ENCODE measurements at places on chromosomes 7 and 10.

- ATAC-seq, result no peak
Measured at GRCh38 chr10:131880016-131880590, 20.7 kb upstream of the PPP2R2D start.

- no peak for ATAC-seq
Measured at GRCh38 chr10:102781090-102781920, 37.6 kb downstream of the WBP1L start.

GRCh38 chr10:118970770-118971169 is 58.7 kb upstream of the NANOS1 start:
- no peak for ATAC-seq

DNA sequence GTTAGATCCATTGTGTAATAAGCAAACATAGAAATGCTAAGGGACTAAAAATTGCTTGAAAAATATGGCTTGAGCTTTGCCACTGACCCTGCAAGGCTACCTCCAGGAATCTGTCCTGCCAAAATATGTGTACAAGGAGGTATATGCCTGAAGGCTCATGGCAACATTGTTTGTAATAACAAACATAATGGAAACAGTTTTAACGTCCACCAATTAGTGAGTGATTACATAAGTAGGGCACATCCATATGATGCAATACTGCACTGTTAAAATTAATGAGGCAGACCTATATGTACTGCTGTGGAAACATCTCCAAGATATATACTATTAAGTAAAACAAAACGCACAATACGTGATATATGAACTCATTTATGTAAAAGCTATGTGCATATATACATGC is 13.1 kb upstream of the GOT1 start:
- ATAC-seq, result no peak

GRCh38 chr7:96591900-96592676 is 117.6 kb downstream of the SEM1 start:
- no peak for ATAC-seq

DNA sequence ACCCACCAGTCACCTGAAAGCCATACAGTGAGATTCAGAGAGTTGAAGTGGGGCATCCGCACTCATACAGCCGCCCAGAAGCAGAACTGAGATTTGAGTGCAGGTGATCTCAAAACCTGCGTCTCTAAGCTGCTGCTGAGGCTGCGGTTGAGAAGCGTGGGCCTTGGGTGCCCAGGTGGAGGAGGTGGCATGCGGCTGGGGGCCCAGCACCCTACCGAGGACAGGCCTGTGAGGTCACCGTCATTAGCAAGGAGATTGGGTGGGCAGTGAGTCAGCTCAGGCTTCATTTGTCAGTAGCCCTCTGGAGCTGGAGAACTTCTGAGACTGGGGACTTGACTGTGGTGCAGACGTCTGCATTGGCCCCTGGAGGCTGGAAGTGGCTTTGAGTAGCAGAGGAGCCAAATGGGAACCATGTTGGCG is 29.8 kb downstream of the ZMIZ1 start:
- no peak for ATAC-seq

DNA sequence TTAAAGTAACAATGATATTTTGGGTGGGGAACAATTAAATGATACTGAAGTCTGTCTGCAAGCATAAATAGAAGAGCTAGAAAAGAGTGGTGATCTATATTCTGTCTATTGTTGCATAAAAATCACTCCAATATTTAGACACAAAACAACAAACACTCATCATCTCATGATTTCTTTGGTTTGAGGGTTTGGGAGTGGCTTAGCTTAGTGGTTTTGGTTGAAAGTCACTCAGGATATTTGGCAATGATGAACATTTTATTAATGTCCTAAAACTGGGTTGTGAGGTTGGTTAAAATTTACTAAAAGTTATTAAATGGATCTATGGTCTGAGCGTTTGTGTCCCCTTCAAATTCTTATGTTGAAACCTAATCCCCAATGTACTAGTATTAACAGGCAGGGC is 54.7 kb upstream of the EGFR start:
- no peak for ATAC-seq

DNA sequence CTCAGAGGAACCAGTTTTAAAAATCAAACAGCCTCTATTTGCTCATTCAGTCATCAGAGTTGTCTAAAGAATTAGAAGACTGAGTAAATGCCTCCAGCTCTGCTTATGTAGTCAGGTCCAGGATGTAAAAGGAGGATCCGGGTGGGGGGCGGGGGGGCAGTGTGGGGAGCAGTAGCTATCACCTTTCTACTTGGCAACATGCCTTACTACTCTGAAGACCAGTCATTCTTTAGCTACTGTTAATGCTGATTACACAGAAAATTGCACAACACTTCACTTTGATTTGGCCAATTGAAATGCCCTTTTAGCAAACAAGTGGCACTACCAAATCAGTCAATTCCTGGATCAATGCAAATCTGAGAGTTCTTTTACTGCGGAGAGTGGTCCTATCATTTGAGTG is 164.2 kb downstream of the NXPH1 start:
- ATAC-seq, result no peak

GRCh38 chr7:150993511-150993910 is 2.7 kb downstream of the NOS3 start:
- no peak for ATAC-seq

DNA sequence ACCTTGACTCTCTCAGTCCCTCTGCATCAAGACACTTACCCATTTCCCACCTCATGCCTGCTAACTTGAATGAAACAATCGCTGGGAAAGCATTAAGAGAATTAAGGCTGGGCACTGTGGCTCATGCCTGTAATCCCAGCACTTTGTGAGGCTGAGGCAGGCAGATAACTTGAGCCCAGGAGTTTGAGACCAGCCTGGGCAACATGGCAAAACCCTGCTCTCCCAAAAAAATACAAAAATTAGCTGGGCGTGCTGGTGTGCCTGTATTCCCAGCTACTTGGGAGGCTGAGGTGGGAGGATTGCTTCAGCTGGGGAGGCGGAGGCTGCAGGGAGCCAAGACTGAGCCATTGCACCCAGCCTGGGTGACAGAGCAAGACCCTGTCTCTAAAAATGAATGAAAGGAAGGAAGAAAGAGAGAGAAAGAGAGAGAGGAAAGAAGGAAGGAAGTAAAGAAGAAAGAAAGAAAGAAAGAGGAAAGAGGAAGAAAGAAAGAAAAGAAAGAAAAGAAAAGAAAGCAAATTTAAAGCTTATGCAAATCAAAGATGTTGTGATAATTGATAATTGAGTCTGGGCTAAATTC is 646 bp downstream of the SERPINE1 start:
- ATAC-seq, result no peak

DNA sequence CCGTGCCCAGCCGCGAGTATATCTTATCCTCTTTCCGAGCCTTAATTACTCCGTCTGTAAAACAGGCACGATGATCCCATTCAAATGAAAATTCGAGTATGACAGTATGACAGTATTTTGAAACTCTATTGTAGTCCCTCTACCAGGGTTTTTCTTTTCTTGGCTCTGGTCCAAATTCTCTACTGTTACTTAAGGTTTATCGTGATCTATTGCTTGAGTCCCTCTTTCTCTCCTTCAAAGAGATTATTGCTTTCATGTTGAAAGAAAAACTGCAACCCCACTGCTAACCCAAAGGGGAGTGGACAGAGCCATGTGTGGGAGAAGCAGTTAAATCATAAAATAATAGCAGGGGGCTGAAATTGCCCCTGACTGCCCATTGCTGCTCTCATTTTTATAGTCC is 1156.6 kb upstream of the AUTS2 start:
- ATAC-seq, result no peak

DNA sequence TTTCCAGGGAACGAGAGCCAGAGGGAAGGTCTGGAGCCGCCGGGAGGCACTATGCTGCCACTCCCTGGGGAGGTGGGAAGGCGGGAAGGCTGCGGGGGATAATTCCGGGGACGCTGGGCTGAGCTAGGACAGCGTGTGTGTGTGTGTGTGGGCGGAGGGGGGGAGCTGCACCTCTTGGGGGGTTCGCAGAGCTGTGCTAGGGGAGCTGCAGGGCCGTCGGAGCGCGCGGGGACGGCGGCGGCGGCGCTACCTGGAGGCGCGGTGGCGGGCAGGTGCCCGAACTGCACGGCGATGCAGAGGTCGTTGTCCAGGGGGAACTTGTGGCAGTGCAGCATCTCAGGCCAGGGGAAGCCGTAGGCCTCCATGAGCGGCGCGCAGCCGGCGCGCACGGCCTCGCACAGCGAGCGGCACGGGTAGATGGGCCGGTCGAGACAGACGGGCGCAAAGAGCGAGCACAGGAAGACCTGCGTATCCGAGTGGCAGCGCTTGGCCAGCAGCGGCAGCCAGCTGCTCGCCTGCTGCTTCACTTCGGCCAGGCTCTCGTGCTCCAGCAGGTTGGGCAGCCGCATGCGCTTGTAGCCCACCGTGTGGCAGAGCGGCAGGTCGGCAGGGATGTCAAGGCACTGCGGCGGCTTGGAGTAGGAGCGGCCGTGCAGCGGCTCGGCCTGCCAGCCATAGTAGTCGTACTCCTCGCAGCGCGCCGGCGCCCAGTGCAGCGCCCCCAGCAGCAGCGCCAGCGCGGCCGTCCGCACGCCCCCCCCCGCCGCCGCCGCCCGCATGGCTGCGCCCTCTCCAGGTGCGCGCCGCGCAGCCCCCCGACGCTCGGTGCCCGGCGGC is 526 bp downstream of the SFRP5 start:
- peak; percentile 42 for ATAC-seq

GRCh38 chr10:44512431-44513022 is 127.6 kb upstream of the CXCL12 start:
- ATAC-seq, result no peak

- no peak for ATAC-seq
Measured at GRCh38 chr10:126787201-126787600, 116.7 kb upstream of the C10orf90 start.

GRCh38 chr10:94083662-94084265 is 90.0 kb downstream of the PLCE1 start:
- ATAC-seq, result no peak

DNA sequence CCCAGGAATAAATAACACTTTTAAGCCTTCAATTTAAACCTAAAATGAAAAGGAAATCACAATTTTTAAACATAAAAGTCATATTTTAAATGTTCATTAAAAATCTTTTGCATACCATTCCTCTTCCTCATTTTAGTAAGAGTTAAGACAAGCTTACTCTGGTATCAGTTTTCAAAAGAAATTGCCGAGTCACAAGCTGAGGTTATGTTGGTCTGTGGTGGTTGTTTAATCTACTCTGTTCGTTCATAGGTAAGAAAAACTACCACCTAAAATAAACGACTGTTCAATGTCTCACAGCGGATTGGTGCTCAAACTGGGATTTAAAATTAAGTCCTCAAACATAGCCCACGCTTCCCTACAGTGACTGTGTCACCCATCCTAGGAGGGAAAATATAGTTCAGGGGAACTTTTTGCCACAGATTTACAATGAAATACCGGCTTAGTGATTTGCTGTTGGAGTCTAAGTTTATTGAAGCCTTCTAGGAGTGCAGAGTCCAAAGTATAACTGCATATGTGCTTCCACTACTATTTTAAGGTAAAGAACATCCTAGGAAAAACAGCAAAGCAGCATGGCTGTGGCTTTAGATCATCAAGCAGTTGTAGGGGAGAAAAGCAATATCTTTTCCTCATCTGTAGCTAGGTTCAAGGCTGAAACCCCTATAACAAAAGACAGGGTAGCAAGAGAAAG is 61.1 kb downstream of the GNAT3 start:
- ATAC-seq, result no peak

GRCh38 chr10:80530251-80530650 is 7.5 kb upstream of the SH2D4B start:
- peak; percentile 79 for ATAC-seq

DNA sequence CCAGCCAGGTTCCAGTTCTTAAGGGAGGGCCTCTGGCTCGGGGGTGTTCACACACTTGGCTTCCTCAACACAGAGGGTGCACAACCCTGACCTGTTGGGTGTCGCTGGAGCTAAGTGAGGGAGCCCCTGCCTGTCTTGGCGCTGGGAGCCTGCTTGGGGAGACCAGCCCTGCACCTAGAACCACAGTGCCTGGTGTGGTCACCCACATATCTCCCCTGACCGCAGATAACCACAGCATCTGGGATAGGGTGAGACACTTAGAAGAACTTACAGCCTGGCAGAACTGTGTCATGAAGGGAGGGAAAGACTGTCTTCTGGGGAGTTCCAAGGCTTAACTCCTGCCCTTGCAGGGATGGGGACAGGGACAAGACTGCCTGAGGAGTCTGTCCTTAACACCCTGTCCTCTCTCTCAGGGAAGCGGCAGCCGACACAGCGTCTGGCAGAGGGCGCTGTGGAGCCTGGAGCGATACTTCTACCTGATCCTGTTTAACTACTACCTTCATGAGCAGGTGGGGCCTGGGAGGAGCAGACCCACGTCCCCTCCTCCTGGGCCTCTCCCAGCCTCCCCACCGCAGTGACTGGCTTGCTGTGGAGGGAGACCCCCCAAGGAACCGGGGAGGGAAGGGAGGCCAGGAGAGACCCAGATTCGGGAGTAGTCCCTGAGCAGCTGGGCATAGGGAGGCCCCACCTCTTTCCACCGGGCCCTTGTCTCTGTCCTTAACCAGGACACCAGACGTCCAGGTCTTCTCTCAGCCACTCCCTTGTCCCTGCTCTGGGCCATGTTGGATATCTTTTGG is 59.0 kb downstream of the PALD1 start:
- ATAC-seq, result no peak
